ENCODE measurements at places on chromosomes 13 and 19. TPM values are rescaled to one million over a fixed set of nuclear protein-coding genes. Genes with fewer than 3 reads are reported as not detected.

Gene ZSCAN1
- 0.11 TPM for polyA plus RNA-seq

Gene NAT14
- polyA plus RNA-seq = 4.4 TPM

Gene RPS28
- polyA plus RNA-seq = 965 TPM

Gene NCCRP1
- polyA plus RNA-seq = 0.40 TPM

Gene ATP8B3
- polyA plus RNA-seq = 0.80 TPM

Gene F7
- polyA plus RNA-seq = 0.12 TPM

Gene MUC16
- polyA plus RNA-seq = 0.03 TPM

Gene KIR3DL2
- polyA plus RNA-seq = not detected

Gene ZFP28
- polyA plus RNA-seq = 2.1 TPM

Gene SIGLEC11
- polyA plus RNA-seq = 1.9 TPM

Gene CALR3
- polyA plus RNA-seq = not detected

Gene KL
- 3.1 TPM for polyA plus RNA-seq

Gene CPAMD8
- polyA plus RNA-seq = 56.2 TPM

Gene ZNF441
- polyA plus RNA-seq = 1.2 TPM

Gene RAB3A
- 1.5 TPM for polyA plus RNA-seq

Gene KLK8
- polyA plus RNA-seq = 0.97 TPM

Gene FGF21
- not detected for polyA plus RNA-seq
